ENCODE measurements at places on chromosomes 6 and 20.

DNA sequence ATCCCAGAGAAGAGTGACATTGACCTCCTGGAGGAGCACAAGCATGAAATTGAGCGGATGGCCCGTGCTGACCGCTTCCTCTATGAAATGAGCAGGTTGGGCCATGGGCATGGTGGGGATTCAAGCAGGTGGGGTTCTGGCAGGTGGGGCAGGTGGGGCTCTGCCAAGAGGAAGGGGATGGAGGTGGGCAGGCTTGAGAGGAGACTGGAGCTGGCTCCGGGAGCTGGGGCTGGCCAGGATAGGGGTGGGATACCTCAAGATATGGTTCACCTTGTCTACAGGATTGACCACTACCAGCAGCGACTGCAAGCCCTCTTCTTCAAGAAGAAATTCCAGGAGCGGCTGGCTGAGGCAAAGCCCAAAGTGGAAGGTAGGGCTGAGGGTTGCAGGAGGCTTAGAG is 42.9 kb downstream of the MOCS1 start:
- no peak for DNase-seq

- DNase-seq: no peak
Measured at GRCh38 chr6:6052216-6052615, 45.5 kb upstream of the NRN1 start.

GRCh38 chr6:47479140-47479508 is 1.5 kb downstream of the CD2AP start:
- no peak for DNase-seq

- peak; percentile 95 for DNase-seq
Measured at GRCh38 chr20:42986143-42986773, 203.4 kb downstream of the PTPRT start.

DNA sequence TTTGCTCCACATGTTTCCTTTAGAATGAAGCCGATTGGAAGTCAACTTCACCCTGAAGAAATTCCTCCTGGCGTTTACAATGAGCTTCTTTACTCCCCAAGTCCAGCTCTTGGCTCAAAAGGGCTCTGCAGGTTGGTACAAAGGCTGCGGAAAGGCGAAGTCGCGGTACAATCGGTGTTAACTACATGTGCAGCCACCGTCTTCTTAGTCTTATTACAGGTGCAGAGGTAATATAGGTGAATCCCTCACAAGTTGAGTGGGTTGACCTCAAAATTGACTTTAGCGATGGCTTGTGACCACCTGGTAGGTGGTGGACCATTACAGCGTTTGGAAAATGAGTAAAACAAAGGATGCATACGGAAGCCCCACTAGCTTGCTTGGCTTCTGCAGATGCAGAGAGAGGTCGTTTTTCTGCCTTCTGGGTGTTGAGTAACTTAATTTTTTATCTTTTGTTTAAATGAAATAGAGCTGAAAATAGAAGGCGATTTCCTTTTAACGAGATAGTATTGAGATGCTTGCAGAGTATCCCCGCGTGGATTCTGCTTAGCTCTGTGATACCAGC is 98.0 kb downstream of the TRIM27 start:
- DNase-seq: no peak

- DNase-seq: no peak
Measured at GRCh38 chr6:142757852-142758628, 186.9 kb downstream of the HIVEP2 start.

- no peak for DNase-seq
Measured at GRCh38 chr20:17381724-17382123, 149.5 kb downstream of the BFSP1 start.

GRCh38 chr6:138722425-138723371 is 50.9 kb upstream of the CCDC28A start:
- DNase-seq: no peak

DNA sequence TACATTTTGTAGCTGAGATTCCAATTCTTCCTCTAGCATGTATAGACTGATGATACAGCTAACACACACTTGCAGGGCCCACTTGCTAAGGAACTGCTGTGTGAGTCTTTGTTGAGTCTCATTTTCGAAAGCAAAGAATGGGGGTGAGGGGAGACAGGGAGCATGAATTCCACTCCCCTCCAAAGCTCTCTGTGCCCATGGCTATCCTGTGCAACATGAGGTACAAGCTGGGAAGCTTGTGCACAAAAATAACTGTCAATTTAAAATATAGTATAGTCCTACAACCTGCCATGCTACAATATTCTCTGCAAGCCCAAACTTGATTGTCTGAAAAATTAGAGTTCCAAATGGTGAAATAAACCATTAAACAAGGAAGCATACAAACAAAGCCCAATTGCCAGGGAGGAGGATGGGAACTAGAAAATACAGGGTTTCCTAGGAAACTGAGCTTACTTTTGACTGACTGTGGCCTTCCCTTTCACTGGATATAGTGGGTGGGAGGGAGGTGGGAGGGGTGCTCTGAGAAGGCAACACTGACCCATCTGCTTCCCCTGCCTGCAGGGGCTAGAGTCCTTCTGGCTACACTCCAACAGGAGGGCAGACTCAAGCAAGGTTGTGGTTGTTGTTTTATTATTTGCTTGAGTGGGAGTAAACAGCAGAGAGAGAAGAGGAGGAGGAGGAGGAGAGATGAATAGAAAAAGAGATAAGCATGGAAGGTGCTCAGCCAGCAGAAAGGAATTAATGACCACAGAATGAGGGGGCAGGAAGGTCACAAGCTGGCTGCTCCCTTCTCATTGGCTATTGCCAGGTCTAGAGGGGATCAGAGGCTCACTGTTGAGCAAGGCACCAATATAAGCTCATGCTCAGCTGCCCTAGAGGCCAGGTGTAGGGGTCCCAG is 84.6 kb downstream of the FYN start:
- no peak for DNase-seq

- DNase-seq: no peak
Measured at GRCh38 chr6:170018422-170018935, 267.1 kb downstream of the ERMARD start.

GRCh38 chr6:163078712-163079111 is 335.8 kb upstream of the QKI start:
- no peak for DNase-seq

- peak; percentile 92 for DNase-seq
Measured at GRCh38 chr20:4135385-4136077, 120.2 kb upstream of the RNF24 start.

DNA sequence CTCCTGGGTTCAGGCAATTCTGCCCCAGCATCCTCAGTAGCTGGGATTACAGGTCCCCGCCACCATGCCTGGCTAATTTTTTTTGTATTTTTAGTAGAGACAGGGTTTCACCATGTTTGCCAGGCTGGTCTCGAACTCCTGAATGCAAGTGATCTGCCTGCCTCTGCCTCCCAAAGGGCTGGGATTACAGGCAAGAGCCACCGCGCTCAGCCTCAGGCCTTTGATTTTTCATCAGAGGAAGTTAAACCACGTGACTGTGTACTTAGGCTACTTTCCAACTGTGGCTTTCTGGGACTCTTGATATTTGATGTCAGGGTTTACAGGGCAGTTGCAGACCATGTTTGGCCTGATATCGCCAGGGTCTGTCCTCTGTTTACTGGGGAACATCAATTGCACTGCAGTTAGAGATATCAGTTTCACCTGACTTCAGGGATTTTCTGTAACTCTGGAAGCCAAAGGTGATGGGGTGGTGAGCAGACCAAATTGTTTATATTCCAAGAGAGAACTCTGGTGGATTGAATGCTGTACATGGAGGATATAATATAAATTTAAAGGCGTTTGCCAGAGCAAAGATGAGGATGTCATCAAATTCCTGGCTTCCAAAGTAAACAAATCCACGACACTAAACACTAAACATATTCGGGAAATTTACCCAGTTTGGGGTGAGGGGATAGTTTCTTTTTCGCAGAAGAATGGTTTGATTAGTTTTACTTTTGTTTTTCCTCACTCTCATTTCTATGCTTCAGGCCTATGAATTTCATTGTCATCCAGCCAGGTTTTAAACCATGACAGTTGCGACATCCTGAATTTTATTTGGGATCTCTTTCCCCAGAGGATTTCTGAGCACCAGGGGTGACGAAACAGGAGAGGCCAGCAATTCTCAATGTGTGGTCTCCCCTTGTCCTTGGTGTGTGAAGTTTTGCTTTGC is 4.2 kb downstream of the PSMF1 start:
- no peak for DNase-seq

DNA sequence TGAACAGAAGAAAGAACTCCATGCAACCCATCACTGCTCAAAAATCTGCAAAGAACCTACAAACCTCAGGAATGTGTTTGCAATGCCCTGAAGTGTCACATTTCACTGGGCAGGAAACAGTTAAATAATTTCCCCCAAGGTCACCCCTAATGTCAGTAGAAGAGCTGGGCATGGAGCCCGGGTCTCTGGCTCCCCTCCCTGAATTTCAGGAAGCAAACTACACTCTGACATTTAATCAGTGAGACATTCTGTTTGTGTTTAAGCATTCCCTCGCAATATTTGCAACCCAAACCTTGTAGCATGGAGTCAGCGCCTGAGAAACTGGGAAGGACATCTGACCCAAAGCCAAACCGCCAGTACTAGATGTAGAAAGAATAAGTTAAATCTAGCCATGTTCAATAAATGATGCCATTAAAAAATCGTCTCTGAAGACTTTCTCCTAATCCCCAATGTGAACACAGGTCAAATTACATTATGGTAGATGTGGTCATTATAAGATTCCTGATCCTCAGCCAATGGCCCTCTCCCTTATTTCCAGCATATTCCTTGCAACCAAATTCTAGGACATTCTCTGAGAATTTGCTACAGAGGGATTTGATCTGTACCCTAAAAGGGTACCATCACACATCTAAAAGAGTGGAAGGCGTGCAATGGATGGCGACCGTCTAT is 91.2 kb upstream of the ADTRP start:
- no peak for DNase-seq

DNA sequence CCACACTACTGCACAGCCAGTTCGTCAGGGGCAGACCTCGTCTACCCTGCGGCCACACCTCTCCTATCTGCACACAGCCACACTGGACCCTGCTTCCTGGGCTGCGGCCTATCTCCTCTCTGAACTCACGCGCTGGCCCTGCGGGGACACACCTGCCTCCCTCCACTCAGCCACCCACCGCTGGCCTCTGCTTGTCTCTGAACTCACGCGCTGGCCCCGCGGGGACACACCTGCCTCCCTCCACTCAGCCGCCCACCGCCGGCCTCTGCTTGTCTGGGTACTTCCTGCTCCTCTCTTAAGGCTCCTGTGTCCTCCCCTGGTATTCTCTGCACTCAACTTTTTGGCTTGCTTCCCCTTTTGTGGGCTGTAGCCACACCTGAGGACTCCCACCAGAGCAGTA is 52.3 kb downstream of the HUS1B start:
- DNase-seq: no peak

- no peak for DNase-seq
Measured at GRCh38 chr6:116381000-116381399, 10.3 kb downstream of the DSE start.

DNA sequence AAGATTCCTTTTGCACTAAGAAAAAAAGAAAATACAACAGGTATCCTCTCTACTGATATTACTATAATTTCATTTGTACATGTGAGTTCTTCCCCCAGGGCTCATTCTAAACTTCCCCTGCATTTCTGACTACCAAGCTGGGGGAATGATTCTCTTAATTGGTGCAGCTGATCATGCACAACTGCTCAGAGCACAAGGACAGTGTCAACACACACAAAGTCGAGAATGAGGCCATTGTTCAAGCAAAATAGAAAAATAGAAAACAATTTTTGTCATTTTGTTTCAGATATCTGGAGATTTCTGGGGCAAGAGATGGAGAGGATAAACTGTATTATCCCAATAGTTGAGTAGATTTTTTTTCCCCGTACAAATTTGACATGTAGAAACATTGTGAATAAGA is 236.3 kb downstream of the HAO1 start:
- DNase-seq: no peak

DNA sequence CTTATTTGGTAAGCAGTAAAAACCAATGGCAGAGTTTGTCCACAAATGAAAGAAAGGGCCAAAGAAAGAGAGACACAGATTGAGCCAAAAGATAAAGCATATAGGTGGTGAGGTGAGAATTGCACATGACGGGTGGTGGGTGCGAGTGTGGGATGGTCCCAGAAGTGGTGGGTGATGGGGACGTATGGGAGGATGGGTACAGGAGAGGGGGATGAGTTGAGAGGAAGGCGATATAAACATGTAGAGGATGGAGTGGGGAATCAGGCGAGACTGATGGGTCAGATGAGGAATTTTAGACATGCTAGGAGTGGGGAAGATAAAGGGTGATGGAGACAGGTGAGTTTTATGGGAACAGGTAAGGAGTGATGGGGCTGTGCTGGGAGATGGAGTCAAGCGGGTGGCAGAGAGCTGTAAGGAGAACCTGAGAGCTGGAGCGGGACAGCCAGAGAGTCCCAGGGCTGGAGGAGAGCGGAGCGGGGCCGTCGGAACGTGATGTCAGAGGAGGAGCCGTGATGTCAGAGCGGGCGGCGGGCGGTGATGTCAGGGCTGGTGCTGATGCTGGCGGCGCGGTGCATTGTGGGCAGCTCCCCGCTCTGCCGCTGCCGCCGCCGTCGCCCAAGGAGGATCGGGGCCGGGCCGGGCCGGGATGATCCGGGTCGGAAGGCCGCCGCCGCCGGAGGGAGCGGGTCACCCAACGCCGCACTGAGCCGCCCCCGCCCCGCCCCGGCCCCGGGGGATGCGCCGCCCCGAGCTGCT is at the start of gene TTBK1:
Gene TTBK1, plus strand, starts transcription at position 574 of the 756 bp plus-strand sequence. CDS start 3,180 bp downstream, outside the sequence.
- no peak for DNase-seq

- DNase-seq: no peak
Measured at GRCh38 chr6:144284478-144284782, 705 bp upstream of the UTRN start.

DNA sequence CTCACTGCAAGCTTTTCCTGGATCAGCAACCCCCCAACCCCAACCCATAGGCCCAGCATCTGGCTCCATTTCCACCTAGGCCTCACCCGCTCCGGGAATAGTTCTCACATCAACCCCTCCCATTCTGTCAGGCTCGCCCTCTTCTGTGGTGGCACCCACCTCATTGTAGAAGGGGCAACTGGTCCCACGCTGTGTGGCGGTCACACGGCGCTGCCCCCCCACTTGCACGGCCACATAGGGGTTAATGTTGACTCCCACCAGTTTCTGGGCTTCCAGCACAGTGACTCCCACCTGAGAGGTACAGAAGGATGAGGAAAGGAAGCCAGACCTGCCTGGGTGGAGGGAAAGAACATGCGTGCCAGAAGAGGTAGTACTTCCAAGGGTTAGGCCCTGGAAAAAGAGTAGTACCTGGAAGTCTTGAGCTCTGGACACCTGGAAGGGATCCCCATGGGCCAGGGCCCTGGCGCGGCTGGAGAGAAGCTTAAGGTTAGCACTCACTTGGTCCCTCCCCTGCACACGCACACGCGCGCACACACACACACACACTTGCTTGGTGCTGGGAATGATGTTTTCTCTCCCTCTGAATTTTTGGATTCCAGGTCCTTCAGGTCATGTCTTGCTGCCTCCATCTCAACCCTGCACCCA is 12.7 kb upstream of the SPAG4 start:
- peak; percentile 80 for DNase-seq

- no peak for DNase-seq
Measured at GRCh38 chr6:44045672-44046015, 81.6 kb downstream of the MRPL14 start.

- DNase-seq: no peak
Measured at GRCh38 chr6:113476937-113477839, 380.0 kb upstream of the MARCKS start.

GRCh38 chr20:62977613-62978560 is 25.4 kb downstream of the SLC17A9 start:
- DNase-seq: no peak

GRCh38 chr6:101830501-101831031 is 437.1 kb downstream of the GRIK2 start:
- DNase-seq: no peak

All from RWPE2 (cell line).